Epithelial cell of prostate (primary cell): ENCODE measurements at places on chromosomes 1 and 21.
A peak's percentile ranks its signal among the peaks of the same experiment; 100 is the strongest.

DNA sequence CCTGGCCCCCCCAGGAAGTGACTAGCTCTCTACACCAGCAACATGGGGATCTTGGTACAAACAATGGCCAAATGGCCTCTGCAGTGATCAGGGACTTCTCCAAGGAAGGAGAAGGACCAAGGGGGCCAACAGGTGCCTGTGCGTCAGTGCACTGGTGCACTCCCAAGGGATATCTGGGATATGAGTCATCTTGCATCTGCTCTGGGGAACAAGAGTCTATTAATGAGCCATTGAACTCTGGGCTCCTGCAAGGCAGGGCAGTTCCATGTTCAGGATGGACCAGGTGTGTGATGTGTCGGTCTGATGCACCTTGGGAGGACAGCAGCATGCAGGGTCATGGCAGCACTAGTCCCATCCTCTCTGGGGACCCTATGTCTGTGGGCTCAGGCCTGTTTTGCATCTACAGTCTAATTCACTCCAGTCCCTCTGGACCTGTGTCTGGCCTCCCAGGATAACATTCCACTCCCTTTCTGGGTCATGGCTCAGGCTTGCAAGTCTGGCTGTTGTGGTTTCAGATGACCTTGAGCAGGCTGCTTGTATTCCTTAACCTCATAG lies 125.3 kb downstream of the TRABD2B start:
- no peak for DNase-seq

- DNase-seq, result no peak
These were observed 4.7 kb downstream of the SZRD1 start for GRCh38 chr1:16371725-16372124.

- DNase-seq, result peak; percentile 40
These were observed 65.3 kb downstream of the ZNF697 start for GRCh38 chr1:119582801-119583200.

DNA sequence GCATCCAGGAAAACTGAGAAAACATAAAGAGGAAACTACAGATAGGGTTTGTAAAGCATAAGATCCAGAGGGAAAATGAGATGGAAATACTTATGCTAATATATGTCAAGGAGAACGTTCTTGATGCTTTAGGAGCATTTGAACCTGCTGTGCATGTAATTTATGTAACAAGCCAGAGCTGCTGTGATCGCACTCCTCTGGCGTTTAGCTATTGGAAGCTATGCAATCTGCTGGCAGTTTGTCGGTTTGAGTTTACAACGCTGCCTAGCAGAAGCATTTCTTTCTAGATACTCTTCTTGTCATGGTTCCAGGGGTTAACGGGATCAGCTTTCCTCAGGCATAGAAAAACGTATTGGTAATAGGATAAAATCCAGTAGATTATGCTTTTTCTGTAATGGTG lies 182.7 kb downstream of the KCNH1 start:
- no peak for DNase-seq

- DNase-seq, result no peak
These were observed 19.9 kb downstream of the MYOM3 start for GRCh38 chr1:24091971-24092482.

- DNase-seq, result no peak
These were observed 110.7 kb downstream of the TGFBR3 start for GRCh38 chr1:91775227-91775626.

GRCh38 chr1:218412171-218412570 lies 67.0 kb downstream of the TGFB2 start:
- DNase-seq, result no peak

- DNase-seq, result no peak
These were observed 40.7 kb upstream of the HLX start for GRCh38 chr1:220838578-220838977.

GRCh38 chr21:35338881-35339632 lies 290.0 kb upstream of the RUNX1 start:
- DNase-seq, result no peak

GRCh38 chr1:248622570-248623001 lies 12.3 kb downstream of the OR2T11 start:
- no peak for DNase-seq

- DNase-seq, result no peak
These were observed 17.9 kb downstream of the IFNAR2 start for GRCh38 chr21:33247599-33247998.

GRCh38 chr1:96596226-96596922 lies 125.2 kb upstream of the PTBP2 start:
- DNase-seq, result no peak

DNA sequence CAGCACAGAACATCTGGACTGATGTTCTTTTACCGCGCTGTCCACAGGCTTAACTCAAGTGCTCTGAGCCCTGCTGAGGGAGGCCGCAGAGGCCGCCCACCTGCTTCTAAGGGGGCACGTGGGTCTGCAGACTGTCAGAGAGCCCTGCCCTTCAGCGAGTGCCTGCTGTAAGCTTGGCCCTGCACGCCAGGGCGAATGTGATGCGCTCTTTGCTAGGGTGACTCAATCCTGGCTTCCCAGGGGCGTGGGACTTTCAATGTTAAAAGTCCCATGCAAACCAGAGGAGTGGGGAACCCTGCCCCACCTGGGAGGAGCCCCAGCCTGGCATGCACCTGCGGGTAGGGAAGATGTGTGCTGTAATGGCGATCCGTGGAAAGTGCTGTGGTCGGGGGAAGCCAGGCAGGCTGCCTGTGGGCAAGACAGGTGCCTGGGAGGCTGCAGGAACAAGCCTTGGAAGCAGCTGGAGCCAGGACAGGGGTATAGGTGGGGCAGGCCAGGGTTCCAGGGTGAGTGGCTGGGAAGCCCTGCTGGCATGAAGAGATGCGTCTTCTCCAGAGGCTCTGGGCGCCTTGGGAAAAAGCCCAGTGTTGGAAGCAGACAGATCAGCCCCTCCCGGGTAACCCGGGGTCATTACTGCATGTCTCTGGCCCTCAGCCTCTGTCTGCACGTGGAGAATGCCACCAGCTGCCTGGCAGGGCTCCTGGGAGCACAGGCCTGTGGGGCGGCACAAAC lies 594 bp upstream of the PANK4 start:
- peak; percentile 63 for DNase-seq

GRCh38 chr1:25126562-25126961 lies 105.7 kb downstream of the SYF2 start:
- no peak for DNase-seq

- DNase-seq, result peak; percentile 24
These were observed 1.5 kb downstream of the PGBD5 start for GRCh38 chr1:230424391-230425251.

DNA sequence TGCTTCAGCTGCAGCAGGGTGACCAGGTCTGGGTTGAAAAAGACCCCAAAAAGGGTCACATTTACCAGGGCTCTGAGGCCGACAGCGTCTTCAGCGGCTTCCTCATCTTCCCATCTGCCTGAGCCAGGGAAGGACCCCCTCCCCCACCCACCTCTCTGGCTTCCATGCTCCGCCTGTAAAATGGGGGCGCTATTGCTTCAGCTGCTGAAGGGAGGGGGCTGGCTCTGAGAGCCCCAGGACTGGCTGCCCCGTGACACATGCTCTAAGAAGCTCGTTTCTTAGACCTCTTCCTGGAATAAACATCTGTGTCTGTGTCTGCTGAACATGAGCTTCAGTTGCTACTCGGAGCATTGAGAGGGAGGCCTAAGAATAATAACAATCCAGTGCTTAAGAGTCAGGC lies 2.9 kb downstream of the C1QA start:
- DNase-seq, result no peak

GRCh38 chr1:916173-917075 lies 7.3 kb upstream of the SAMD11 start:
- DNase-seq, result no peak

GRCh38 chr21:46325073-46325912 lies 1.3 kb downstream of the PCNT start:
- DNase-seq, result peak; percentile 26

DNA sequence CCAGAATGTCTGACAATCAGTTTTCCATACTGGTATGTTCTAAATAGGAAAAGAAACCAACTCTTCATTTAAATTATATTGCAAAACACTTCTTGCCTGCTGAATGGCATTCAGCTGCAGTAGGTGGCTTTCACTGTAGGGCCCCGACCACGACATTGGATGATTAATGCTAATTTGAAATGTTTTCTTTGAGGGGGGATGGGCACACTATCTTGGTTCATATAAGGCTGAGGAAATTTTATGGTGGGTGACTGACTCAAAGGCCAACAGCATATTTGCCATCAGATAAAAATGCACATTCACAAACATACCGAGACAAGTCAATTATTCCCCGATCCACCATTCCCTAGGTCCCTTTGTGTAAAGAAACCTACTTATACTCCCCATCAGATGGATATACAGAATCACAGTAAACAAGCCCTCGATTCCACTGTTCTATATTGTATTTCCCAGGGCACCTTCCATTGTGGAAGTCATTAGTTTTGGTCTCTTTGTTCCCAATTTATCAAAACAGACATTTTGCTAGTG lies 464.2 kb upstream of the DAB1 start:
- DNase-seq, result no peak

- DNase-seq, result no peak
These were observed 34.9 kb downstream of the EPHA2 start for GRCh38 chr1:16120940-16121410.

GRCh38 chr1:78441921-78442320 lies 48.9 kb upstream of the PTGFR start:
- DNase-seq, result no peak

GRCh38 chr1:179007233-179007632 lies 18.5 kb upstream of the FAM20B start:
- DNase-seq, result no peak

GRCh38 chr1:183635099-183635605 lies 431 bp downstream of the ARPC5 start:
- DNase-seq, result no peak
